Frontal cortex (tissue), 4 donors: ENCODE measurements at places on chromosomes 6 and 20.

GRCh38 chr6:139064981-139065665 lies 36.6 kb downstream of the ABRACL start:
- DNase-seq, result no peak

GRCh38 chr6:34154668-34155447 lies 9.0 kb upstream of the GRM4 start:
- peak; percentile 78 for DNase-seq

- DNase-seq, result no peak
These were observed 1.5 kb upstream of the PYGB start for GRCh38 chr20:25246182-25246999.

- DNase-seq, result no peak
These were observed 4.1 kb downstream of the CFB start for GRCh38 chr6:31949926-31950548.

- DNase-seq, result no peak
These were observed 2.3 kb downstream of the SERPINB1 start for GRCh38 chr6:2839195-2839981.

- DNase-seq, result no peak
These were observed 4.5 kb downstream of the LPIN3 start for GRCh38 chr20:41344938-41345728.

DNA sequence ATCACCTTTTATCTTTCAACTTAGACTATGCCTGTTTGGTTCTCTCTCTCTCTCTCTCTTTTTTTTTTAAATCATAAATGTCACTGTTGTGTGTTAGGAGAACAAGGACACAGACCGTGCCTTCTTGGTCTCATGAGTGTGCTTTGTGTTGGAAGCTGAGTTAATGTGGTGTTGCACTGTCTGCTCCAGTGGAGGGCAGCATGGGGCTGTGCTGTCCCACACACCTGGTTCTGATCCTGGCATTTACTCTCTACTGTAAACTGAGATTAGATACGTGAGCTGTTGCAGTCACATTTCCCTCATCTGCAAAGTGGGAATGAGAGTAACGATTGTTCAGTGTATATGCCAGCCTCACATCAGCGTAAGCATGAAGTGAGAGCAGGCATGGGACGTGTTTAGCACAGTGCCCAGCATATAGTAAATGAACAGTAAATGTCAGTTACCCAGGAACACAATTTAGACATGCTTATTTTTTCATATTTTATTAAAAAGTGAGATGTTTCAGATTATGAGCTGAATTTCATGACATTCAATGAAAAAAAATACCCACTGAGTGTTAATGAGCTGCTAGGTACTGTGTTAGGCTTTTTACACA lies 161.1 kb downstream of the FARS2 start:
- no peak for DNase-seq

DNA sequence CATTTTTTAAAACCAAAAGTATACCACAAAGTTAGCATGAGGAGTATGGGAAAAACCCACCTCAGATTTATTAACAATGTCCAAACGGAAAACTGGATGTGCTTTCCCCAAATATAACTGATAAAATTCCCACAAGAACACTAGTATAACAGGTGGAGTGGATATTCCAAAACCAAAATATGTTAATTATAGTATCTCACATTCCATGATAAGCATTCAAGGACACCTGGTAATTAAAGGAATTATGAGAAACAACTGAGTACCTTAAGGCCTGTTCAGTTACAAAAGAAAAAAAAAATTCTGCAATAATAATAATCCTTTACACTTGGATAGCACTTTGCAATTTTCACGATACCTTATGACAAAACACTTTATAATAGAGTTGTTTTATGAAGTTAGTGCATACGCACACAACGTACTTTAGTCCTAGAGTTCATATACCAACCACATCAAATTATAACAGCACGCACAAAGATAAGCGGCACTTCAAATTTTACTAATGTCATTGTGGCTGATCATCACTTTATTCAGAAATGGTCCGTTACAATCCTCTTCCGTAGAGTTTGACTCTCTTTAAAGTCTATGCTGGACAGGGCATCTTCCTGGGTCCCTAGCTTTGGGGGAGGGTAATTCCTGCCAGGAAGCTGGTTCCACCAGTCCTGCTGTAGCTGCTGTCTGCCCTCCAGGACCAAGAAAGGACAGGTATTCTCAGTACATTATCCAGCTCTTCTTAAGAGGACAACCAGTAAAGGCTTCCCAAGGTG lies 1.7 kb downstream of the CDK19 start:
- peak; percentile 13 for DNase-seq

DNA sequence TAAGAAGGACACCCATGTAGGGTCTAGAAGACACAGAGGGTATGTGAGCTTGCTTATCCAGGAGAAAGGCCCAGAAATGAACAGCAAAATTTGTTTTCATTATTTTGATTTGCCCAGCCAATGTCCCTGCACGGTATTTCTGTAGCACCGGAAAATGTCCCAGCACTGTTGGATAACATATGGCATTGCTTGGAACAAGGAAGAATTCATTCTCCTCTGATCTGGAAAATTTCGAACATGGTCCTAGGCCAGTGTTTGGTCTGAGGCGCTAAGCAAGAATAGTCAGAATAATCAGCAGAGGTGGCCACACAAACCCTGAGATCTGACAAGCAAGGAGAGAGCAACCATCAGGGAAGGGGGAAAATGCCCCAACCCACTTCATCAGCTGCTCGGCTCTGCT lies 26.6 kb downstream of the ROS1 start:
- DNase-seq, result no peak

- no peak for DNase-seq
These were observed 135.8 kb downstream of the KIF16B start for GRCh38 chr20:16437387-16437996.

DNA sequence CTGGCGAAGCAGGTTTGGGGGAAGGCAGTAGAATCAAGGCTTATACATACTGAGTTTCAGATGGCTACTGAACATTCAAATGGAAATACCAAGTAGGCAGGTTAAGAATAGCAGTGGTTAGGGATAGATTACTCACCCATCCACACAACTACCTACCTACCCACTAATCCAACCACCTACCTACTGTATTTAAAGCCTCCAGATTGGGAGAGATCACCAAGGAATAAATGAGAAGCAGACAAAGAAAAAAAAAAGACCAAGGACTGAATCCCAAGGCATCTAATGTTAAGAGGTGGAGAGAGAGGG lies 68.3 kb upstream of the SMIM29 start:
- no peak for DNase-seq

GRCh38 chr6:29487660-29488059 lies at the start of gene MAS1L:
Gene MAS1L, minus strand, starts transcription at chr6:29487956. Its CDS starts 54 bp downstream, at chr6:29487902.
- no peak for DNase-seq

DNA sequence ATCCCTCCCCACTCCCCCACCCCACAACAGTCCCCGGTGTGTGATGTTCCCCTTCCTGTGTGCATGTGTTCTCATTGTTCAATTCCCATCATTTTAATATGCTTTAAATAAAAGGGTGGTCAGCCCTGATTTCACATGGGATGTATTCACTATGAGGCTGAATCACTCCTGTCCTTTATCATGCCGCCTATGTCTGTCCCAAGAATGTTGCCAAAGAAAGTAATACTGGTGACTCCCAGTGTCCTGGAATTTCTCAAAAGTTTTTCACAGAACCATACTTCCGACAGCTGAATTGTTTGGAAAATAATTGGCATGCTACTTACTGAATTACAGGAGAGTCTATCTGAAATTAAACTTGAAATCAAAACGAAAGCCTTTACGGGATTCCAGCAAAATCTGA lies 217.7 kb downstream of the HAO1 start:
- no peak for DNase-seq

GRCh38 chr6:119540417-119540816 lies 190.9 kb upstream of the MAN1A1 start:
- DNase-seq, result no peak

- DNase-seq, result no peak
These were observed 8.3 kb downstream of the ID4 start for GRCh38 chr6:19845266-19846041.

DNA sequence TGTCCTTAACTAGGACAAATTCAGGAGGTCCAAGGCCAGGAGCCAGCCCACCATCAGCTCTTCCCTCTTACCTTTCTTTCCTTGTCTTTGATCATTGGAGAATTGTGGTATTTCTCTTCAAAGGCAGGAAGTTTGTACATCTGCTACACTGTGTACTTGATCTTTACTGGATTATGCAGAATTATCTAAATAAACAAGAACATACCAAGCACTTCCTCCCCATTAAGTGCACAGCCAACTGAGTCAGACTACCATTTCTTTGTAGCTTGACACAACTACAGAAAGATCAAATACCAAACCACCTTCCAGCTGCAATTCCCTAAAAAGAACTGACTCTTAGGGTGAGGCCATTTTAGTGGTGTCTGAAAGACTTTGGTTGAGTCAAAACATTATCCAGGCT lies 195.1 kb downstream of the HDGFL1 start:
- DNase-seq, result no peak

DNA sequence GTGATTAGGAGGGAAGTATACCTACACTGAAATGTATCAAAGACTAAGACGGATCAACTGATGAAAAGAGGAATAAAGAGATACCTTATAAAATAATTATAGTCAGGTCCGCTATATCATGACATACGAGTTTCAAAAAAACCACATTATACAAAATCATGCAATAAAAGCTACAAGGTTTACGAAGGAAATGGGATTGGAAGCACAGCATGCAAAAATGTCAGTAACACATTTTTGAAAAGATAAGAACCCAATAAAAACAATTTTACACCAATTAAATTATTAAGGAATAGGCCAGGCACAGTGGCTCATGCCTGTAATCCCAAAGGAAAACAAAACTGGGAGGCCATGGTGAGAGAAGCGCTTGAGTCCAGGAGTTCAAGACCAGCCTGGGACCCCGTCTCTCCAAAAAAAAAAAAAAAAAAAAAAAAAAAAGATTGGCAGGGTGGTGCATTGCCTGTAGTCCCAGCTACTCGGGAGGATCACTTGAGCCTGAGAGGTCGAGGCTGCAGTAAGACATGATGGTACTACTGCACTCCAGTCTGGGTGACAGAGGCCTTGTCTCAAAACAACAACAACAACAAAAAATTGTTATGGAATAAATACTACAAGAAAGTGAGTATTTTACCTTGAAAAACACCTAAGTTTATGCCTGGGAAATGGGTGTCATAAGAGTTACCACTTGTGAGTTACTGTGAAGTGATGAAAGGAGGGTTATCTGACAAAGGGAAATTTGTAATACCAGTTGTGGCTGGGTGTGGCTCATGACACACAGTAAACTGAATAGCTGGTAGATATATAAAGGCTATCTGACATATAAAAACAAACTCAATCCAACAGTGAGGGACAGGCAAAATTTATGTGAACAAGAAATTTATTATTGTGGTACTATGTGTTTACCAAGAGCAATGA lies 45.2 kb downstream of the RANBP9 start:
- no peak for DNase-seq

DNA sequence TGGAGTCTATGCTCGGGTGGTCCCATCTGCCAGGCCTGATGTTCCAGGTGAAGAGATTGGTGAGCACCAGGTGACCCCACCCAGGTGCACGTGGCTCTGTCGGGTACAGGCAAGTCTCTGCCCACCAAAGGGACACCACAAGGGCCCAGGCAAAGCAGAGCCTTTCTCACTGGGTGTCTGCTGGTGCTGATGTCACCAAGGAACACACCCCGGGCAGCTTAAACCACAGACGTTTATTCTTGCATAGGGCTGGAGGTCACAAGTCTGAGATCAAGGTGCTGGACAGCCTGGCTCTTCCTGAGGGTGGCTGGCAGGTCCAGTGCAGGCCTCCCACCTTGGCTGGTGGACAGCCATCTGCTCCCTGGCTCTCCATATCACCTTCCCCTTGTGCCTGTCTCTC lies 100.7 kb upstream of the CD93 start:
- no peak for DNase-seq

GRCh38 chr20:38225900-38226263 lies 34.7 kb downstream of the KIAA1755 start:
- DNase-seq, result no peak

DNA sequence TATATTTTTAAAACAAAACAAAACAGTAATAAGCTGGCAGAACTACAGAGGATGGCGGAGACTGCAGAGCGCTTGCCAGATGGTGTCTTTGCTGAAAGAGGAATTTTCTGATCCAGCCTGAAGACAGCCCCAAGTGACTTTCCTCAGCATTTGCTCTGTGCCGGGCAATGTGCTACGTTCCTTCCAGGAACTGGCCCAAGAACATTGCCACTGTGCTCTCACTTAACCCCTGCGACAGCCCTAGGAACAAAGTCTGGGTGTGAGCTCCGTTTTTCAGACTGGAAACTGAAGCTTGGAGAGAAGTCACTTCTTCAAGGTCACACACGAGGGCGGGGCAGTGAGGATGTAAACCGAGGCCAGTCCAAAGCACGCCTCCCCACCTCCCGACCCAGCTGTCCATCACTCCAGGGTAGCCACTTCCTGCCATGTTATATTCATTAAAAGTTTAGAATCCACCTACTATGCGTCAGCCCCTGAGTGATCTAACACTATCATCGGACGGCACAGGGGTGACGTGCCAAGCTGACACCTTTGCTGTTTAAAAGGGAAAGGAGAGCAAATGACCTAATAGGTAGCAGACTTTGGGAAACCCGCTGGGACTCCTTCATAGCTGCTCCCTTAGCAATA lies 22.3 kb upstream of the BMP7 start:
- DNase-seq, result no peak

DNA sequence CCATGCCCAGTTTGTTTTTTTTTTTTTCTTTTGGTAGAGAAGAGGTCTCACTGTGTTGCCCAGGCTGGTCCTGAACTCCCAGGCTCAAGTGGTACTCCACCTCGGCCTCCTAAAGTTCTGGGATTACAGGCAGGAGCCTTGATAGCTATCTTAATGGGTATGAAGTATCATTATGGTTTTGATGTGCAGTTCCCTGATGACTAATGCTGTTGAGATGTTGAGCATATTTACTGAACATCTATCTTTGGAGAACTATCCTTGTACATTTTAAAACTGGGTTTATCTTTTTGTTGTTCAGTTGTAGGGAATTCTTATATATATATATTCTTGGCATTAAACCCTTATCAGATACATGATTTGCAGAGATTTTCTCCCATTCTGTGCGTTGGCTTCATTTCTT lies 21.4 kb upstream of the MYL9 start:
- no peak for DNase-seq

DNA sequence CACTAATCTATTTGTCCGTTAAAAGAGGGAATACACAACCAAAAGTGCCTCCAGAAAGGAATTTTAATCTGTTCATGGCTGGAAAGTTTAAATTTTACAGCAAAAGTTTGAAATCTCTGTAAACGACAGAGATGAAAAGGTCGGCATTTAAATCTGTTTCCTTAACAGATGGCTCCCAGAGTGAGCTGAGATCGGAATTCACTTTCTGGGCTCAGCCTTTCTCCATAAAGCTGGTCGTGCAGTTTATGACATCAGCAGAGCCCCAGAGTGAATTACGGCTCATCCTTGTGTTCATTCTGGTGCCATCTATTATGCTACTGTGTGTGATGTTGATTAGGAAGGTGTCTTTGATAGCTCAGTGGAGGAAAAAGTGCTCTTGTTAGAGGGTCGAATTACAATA lies 117.6 kb upstream of the ZFP64 start:
- DNase-seq, result no peak

GRCh38 chr6:162525181-162525580 lies 202.4 kb downstream of the PRKN start:
- no peak for DNase-seq

GRCh38 chr20:815914-816606 lies 17.5 kb upstream of the FAM110A start:
- peak; percentile 73 for DNase-seq

- no peak for DNase-seq
These were observed 88.8 kb downstream of the FYN start for GRCh38 chr6:111784433-111784832.

GRCh38 chr6:5663259-5663658 lies 343.5 kb downstream of the NRN1 start:
- no peak for DNase-seq

- no peak for DNase-seq
These were observed 21.9 kb upstream of the TFAP2C start for GRCh38 chr20:56607061-56607704.
